Fibroblast of skin of left biceps (primary cell): ENCODE measurements at places on chromosomes 3 and 15.

GRCh38 chr15:62847900-62848489, 194.6 kb upstream of the TPM1 start:
- DNase-seq, result no peak

- DNase-seq, result peak; percentile 21
Observed at GRCh38 chr3:169811631-169812331, 889 bp upstream of the LRRIQ4 start.

DNA sequence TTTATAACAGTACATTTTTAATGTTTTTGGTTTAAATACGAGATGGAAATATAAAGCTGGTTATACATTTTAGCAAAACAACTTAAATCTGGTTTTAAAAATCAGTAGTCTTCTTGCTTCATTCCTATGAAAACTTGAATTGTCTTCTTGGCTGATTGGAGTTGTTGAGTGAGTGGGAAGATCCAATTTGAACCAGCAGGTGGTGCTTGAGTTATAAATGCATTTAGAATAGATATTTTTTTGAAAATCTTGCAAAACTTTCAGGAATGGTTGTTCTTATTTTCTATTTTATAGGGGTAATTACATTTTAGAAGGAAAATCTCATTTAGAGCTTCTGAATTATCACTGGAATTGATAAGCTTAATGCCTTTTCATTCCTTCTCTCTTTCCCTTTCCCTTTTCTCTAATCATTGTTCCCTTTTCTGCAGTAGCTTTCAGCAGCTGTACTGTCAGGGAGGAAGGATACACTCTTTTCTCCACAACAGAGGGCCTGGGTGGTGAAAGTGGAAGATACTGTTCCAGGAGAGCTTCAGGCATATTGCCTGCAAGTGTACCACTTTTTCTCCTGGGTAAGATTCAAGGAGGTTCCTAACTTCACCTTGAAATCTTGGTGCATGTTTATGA, 335.6 kb downstream of the NLGN1 start:
- no peak for DNase-seq

DNA sequence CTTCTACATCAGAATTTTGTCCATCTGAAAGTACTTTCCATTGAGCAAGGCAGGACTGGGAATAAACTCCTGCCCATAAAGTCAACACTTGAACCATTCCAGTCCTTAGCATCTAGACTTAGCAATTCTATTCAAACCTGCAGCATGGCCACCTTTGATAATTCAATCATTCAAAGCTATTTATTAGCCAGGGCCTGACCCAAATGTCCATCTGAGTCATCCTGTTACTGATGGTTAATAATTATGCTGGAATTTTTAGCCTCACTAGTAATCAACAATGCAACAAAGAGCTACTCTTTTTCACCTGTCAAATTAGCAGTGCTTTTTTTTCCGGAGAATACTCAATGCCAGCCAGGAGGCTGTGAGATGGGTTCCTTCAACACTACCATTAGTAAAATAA, 72.7 kb upstream of the SNRK start:
- no peak for DNase-seq

DNA sequence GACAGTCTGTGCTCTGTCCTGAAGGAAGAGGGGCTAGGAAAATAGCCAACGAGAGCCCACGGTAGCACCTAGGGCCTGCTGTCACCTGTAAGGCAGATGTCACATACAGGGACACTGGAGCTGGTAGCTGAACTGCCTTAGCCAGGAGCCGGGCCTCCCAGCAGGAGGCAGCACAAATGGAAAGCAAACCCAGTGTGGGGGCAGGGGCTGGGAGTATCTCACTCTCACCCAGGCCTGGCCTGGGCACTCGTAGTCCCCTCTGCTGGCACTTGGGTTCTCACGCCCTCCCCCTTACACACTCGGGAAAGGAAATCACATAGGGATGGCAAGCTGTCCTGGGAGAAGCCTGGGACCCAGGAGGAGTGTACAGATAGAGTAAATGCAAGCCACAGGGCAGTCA, 173.1 kb upstream of the CHRNA7 start:
- no peak for DNase-seq

- no peak for DNase-seq
Observed at GRCh38 chr15:68576235-68576892, 2.4 kb upstream of the CORO2B start.

DNA sequence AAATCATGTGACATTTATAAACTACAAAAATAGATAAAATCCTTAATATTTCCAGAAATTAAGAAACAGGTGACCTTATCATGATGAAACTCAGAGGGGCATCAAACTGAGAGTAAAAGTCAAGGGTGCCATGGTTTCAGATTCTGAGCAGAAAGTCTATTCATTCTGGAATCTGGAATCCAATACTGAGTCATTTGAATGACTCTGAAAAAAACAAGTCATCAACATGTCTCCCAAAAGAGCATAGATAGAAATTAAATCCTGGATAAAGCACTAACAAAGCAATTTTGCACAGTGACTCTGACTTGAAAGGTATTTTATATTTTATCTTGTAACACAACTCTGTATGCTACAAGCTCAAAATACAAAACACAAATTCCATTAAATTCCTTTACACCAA, 23.4 kb downstream of the STAC start:
- DNase-seq, result no peak

DNA sequence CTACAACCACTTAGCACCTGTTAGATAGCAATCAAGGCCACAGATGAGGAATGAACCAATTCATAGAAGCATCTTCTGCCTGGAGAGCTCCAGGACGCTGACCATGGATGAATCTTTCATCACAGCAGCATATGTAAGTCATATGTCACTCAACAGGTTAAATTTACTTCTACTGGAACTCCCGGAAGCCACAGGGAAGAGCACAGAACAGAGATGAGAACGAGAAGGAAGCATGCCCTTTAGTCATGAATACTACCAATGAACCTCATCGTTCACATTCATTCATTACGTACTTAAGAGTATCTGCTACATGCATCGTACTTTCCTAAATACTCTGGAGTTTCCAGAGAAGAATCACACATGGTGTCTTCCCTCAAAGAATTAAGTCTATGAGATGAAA, 192.8 kb downstream of the STT3B start:
- DNase-seq, result no peak

DNA sequence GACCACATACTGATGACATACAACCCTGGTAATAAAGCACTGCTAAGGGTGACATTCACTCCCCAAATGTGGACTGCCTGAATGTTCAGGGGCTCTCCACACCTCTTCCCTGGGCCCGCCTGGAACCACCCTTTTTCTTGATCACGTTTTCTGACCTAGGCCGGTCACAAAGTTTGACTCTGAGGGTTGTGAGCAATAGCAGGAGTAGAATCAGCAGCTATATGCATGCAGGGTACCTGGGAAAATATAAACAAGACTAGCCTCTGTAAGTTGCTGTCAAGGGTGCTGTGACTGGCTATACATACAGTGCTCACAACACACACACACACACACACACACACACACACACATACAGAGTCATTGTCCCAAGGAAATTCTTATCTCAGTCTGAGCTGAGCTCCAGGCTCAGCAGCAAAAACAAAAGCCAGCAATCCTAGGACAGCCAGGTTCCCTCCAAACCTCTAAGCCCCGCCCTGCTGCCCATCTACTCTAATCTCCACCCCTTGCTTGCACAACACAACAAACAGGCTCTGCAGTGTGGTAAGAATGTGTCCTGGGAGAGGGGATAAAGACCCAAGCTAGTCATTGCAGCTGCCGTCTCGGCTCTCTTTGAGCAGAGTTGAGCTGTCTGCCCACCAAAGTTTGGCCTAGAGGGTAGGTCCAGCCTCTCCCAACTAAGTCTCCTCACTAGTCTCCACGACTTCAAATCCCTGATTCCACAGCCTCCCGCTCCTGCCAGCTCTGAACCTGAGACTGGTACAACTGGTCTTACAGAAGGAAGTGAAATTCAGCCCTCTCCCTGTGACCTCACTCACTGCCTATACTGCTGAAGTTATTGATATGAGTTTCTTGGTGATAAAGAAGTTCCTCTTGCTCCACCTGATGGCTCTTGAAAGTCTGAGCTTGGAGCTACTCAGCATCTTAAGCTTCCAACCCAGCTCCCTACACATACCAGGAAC, 2.2 kb downstream of the BMF start:
- no peak for DNase-seq

DNA sequence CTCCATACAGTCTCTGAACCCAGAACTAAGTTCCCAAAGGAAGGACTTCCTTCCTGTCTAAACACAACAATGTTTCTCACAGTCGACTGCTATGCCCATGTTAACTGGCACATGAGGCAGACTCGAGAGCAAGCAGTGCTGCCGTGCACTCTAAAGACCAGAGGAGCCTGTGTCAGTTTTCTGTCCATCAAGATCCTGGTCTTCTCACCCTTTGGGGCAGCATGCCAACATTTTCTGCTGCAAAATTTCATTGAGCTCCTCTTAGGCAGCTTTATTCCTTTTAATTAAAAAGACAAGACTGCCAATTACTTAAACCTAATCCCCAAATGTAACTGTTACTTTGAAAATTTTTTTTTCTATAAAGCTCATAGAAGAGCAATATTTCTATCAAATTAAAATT, 205.1 kb downstream of the GAP43 start:
- no peak for DNase-seq

- DNase-seq, result no peak
Observed at GRCh38 chr3:23590424-23591273, 215.1 kb upstream of the UBE2E1 start.

- no peak for DNase-seq
Observed at GRCh38 chr15:35319354-35319753, 226.6 kb downstream of the DPH6 start.

- DNase-seq, result no peak
Observed at GRCh38 chr15:66050264-66050663, 181.0 kb downstream of the RAB11A start.

GRCh38 chr3:42079701-42080452, 11.3 kb upstream of the TRAK1 start:
- no peak for DNase-seq

DNA sequence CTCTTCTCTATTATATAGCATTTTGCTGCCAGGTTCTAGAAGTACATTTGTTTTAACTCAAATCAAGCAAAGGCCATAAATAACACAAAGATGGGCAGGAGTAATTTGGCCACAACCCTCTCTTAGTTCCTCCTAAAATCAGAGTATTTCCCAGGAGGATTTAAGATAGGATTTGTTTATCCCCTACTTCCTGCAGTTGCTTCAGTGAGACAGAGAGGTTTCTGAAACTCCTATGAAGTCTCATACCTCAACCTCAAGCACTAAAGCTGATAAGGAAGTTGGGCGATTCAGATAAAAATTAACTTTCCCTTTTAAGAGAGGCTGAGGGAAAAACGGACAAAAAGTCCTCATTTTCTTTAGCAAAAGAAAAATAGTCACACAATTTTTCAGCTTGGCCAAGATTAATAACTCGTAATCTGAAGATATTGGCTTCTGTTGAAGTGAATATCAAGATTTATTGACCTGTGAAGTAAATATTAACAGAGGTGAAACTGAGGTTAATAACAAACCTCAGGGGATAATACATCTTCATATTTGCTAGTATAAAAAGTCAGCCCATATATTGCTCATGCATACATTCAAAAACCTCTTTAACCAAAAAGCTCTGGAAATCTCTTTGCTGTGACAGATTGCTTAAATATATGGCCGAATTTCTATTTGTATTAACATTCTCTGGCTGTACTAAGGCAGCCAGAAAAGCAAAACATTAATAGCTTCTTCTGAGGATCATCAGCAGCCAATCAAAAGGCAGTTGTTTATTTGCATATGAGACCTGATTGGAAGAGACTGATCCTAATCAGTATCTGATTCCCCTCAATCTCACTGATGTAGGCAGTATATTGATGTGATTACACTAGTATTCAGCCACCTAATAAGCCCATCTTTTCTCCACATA, 90.6 kb upstream of the GADL1 start:
- peak; percentile 10 for DNase-seq

DNA sequence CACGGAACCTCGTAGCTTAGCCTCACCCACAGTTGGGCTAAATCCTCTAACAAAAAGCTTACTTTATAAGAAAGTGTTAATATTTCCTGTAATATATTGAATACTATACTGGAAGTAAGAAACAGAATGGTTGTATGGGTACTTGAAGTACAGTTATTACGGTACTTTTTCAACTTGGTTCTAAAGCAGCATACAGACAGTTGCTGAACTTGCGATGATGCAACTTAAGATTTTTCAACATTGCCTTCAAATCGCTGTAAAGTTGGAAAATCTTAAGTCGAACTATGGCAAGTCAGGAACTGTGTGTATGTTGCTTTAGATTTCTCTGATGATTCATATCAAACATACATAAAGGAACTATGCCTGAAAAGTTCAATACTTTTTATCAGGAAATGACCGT, 204.4 kb upstream of the C2CD4B start:
- DNase-seq, result no peak

GRCh38 chr3:149393345-149394160, 16.1 kb upstream of the TM4SF1 start:
- DNase-seq, result no peak

DNA sequence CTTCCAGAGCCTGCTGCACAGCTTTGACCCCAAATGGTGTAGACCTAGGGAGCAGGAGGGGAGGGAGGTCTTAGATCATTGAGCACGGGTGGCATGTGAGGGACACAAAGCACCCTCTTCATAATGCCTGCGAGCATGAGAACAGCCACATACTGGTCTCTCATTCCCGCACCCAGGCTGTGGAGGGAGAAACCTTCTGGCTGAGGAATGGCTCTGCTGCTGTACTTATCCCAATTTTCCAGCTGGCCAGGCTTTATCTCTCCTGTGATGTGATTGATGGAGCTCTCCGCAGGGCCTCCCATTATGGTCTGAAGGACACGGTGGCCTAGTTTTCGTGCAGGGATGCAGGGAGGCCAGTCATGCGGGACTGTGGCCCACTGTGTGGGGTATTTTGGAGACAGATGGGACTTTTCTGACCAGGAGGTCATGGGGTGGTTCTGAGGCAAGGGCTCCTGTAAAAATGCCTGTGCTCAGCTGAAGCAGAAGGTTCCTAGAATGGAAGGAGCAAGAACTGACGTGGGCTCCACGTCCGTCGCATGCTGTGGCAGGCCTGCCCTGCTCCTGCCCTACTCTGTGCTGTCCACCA, 251.5 kb downstream of the PLCL2 start:
- no peak for DNase-seq

- no peak for DNase-seq
Observed at GRCh38 chr3:31639828-31640227, 107.1 kb downstream of the STT3B start.

DNA sequence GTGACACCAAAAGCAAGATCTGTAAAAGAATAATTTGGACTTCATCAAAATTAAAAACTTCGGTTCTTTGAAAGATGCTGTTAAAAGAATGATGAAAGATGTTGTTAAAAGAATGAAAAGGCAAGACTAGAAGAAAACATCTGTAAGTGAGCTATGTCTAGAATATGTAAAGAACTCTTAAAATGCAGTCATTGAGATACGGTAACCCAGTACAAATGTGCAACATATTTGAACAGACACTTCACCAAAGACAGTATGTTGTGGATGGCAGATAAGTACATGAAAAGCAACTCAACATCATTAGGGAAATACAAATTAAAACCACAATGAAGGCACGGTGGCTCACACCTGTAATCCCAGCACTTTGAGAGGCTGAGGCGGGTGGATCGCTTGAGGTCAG, 139.5 kb downstream of the LRIG1 start:
- DNase-seq, result no peak

- DNase-seq, result no peak
Observed at GRCh38 chr15:57516327-57517029, 75.2 kb upstream of the MYZAP start.
